Posterior cingulate gyrus (tissue), 11 donors: ENCODE measurements at places on chromosomes 1 and 21.

DNA sequence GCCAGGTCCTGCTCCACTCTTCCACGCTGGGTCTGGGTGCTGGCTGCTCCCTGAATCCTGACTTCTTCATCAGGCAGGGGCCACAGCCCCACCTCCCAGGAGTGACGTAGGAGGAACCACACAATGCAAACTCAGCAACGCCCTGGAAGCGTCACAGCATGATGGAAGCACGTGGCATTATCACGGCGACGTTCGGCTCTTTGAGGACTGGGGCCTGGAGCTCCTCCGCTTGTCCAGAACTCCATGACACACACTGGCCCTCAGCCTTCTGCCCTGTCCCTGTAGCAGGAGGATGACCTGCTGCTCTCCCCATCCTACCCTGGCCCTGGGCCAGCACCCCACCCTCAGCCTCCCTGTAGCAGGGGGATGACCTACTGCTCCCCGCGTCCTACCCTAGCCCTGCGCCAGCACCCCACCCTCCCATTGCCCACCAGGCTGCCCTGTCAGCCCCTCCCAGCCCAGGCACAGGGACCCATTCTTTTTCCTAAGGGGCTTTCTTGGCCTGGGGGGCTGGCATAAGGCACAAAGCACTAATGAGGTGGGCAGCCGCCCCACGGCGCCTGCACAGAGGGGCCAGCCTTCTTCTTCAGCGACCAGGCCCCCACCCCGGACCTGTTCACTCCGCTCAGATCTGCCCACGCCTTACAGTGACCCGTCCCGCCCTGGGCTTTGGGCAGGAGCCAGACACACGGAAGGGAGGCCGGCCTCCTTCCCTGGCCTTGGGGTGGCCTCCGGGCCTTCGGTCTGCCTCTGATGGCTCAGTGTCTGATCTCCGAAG is 65.7 kb downstream of the DHRS3 start:
- DNase-seq = no peak

GRCh38 chr1:40817791-40818263 is 34.2 kb downstream of the KCNQ4 start:
- no peak for DNase-seq

DNA sequence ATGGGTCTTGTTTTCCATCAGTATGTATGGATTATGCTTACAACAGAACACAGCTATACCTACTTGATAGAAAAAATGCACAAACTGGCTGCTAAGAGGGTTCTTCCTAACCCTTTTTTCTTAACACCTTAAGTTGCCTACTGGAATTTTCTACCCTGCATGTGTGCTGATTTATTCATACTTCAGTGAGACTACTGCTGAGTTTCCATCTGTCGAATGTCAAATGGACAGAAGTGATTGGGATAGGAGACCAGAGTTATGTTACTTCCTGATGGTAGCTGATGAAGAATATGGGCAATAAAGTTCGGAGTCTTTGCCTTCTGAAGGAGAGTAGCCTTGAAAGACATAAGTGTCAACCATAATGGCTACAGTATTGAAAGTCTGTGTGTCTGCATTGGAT is 6.5 kb upstream of the DNM3 start:
- no peak for DNase-seq

DNA sequence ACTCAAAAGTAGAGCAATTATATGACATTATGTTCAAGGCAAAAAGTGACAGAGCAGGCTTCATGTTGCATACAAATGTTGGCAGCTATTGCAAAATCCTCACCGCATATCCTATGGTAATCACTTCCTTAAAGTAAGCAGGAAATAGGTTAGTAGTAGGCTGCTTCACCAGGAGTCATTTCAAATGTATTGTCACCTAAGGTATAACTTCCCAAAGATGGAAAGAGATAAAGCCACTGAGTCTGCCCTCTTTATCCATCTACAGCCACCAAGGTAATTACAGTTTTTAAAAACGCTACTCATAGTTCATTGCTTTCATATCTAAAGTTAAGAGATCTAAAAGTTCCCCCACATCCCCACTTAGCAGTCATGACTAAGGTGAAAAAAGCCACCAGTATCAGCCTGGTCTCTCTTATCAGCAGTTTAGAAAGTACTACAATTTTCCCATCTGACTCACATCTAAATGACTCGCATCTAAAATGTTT is 31.6 kb upstream of the UBE2U start:
- no peak for DNase-seq

GRCh38 chr21:36791180-36791579 is 92.3 kb downstream of the SIM2 start:
- DNase-seq = peak; percentile 49

DNA sequence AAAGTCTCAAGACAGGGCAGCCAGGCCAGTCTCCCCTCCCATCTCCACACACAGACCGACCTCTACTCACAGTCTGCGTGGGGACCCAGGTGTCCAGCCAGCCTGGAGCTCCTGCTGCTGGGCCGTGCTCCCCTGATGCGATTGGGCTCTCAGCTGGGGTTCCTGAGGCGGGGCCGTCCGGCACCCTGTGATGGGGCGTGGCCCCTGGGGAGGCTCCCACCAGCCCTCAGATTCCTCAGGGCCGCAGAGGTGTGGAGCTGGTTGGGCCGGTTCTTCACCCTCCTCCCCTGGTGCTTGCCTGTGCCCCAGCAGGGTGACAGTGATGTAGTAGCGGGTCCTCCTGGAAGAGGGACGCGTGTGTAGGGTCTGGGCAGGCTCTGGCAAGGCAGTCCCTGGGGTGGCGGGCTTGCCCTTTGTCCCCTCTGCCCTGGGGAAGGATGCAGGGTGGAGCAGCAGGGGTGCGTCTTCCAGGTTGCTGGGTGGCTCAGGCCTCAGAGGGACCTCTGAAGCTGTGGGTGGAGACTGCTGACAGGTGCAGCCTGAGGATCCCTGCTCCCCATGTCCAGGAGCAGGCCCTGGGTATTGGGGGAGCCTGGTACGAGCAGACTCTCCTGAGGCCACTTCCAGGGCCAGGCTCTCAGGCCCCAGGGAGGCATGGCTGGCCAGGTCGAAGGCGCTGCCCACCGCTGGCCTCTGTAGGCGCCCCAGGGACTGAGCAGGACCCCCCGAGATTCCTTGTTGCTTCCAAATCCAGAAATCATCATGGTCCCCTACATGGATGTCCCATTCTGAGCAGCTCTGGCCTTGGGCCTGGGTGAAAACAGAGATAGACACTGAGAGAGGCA is at the start of gene CRYBG2:
Gene CRYBG2, minus strand, starts transcription at position 155 of the 845 bp plus-strand sequence. CDS start 7,473 bp downstream, outside the sequence.
- DNase-seq = peak; percentile 66

DNA sequence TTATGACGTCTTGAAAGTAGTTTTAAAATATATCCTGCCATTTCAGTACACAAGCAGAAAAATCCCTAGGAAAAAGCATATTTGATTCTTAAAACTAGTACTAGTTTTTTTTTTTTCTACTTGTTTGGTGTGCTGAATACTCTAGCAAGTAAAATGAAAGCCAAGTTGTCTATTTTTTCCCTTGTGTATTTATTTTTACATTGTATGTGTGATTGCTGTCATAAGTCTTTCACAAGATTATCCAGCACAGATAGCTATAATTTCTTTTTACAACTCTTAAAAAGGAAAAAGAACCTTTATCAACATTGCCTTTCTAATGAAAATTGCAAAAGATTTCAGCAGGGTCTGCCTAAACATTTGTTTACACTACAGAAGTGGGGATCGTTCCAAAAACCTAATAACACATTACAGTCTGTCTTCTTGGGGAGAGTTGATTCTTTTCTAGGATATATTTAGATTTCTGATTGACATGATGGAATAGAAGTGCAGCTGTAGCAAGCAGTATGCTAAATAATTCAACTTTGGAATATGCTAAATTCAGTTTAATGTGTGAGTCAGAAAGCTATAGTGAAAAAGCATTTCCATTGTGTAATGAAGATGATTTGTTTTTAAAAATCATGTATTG is 2.5 kb downstream of the DR1 start:
- no peak for DNase-seq

DNA sequence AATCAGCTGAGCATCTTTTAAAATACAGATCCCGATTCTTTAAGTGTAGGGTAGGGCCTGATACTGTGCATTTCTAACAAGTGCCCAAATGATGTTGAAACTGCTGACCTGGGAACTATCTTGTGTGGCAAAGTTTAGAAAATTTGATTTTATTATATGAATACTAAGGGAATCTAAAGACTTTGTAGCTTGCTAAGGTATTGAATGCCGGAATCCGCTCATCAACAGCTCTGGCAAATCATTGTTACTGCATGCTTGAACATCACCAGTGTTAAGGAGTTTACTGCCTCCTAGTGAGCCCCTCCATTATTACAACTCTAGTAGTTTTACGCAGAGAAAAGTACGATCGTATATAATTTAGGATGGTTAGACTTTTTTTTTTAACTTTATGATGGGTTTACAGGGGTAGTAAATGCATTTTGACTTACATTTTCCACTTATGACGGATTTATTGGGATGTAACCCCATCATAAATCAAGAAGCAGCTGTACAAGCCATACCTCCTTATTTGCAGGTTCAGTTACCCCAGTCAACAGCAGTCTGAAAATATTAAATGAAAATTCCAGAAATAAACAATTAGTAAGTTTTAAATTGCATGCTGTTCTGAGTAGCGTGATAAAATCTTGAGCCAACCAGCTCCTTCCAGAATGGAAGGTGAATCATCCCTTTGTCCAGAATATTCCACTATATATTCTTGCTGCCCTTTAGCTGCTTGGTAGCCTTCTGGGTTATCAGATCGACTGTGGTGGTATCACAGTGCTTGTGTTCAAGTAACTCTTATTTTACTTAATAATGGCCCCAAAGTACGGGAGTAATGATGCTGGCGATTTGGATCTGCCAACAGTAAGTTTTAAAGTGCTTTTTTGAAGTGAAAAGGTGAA is 892 bp downstream of the TYW3 start:
- peak; percentile 27 for DNase-seq

DNA sequence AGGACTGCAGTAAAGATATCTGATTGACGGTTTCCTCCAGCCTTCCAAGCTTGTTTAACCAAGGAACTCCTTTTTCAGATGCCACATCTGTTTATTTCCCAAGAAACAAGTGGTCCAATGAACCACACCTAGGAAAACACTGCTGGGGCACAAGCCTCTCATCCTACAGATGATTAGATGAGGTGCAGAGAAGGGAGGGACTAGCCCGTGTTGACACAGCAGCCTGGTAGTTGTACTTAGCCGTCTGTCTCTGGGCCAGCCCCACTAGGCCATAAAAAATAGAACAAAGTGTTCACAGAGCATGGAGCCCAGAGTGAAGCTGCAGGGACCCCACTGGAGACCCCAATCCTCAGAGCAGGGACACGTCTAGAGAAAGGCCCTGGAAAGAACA is 32.1 kb downstream of the LRP8 start:
- no peak for DNase-seq

DNA sequence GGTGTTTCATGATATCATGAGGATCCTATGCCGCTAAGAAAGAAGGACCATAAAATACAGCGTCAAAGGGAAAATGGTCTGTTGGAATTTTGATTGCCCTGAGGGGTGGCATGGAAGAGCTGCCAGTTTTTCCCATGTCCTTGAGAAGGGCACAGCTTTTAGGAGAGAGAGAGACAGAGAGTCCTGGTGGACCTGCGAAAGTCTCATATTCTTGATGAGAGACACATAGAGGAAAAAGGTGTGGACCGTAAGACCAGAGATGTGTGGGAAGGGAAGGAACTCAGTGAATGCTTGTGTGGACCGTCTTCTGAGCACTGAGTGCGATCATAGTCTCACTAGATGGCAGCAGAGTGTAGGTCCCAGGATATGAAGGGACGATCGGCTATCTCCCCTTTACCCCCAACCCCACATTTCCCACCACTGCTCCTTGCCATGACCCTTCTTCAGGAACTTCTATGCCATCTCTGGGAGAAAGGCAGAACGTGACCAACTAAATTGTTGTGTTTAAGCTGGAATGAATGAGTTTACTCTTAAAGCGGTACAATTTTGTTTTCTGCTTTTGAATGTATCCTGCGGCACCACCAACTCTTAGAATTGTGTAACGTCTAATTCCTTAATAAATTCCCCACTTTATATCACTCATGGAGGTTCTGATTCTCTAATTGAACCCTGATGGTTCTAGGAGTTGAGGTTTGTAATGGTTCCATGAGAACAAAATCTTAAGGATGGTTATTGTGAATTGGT is 117.7 kb downstream of the CTH start:
- no peak for DNase-seq

GRCh38 chr21:45382697-45382997 is 22.3 kb upstream of the COL18A1 start:
- peak; percentile 2 for DNase-seq

DNA sequence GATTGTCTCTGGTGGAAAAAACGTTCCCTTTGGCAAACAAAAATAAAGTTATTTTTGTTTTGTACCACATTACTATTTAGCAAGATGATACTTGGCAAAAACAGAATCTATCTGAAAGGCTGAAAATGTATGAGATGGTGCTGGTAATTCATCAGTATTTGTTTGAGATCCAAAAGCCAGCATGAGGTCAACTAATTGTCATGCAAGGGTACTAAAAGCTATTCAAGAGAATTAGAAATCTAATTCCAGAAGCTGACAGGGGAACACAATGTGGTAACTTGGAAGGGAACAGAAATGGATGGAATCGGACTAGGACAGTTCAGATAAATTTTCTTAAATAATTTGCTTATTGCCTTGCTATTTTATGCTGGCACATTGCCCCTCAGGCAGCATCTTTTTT is 263.8 kb downstream of the KCNT2 start:
- no peak for DNase-seq

DNA sequence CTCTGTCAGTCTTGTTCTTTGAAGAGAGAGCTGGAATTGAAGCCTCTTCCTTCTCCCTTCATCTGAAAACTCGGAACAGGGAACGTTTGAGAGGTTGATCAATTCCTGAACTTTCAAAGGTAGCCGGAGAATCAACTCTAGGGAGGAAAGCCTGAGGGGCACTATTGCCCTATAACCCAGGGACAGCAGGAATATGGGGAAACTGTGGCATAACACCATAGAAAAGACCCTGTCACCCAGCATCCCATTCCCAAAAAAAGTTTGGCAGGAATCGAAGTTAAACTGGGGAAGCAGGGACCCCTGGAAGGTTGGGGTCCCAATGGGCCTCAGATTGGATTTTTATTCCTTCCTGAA is 5.1 kb upstream of the NHLH1 start:
- no peak for DNase-seq

DNA sequence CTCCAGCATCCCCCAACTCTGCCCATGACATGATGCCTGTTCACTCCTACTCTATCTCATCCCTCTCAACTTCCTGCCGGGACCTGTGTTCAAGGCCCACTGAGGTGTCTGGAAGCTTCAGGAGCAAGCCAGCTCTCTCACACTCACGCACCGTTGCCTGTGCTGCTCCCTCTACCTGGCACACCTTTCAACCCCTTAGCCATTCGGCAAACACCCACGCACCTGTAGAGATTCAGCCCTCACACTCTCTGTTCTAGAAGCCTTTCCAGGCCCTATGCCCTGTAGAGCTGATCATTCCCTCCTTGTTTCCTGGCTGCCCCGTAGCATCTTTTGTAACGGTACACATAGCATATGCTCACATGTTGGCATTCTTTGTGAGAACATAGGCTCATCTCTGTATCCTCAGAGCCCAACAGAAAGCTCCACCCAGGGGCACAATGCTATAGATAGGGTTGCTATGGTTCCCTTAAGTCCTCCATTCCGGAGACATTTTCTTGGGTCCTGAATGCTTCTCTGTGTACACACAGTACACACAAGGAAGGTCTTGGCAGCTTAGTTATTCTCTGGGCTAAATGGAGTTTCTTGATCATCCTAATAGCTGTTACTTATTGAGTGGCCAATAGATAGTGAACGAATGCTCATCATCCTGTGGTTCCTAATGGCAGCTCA is 1.3 kb downstream of the C8B start:
- DNase-seq = no peak
